ENCODE measurements at places on chromosomes 1 and 21. TPM values are rescaled to one million over a fixed set of nuclear protein-coding genes. Genes with fewer than 3 reads are reported as not detected.

- no peak for DNase-seq
Measured at GRCh38 chr1:240426051-240426450, 185.9 kb downstream of the GREM2 start.

DNA sequence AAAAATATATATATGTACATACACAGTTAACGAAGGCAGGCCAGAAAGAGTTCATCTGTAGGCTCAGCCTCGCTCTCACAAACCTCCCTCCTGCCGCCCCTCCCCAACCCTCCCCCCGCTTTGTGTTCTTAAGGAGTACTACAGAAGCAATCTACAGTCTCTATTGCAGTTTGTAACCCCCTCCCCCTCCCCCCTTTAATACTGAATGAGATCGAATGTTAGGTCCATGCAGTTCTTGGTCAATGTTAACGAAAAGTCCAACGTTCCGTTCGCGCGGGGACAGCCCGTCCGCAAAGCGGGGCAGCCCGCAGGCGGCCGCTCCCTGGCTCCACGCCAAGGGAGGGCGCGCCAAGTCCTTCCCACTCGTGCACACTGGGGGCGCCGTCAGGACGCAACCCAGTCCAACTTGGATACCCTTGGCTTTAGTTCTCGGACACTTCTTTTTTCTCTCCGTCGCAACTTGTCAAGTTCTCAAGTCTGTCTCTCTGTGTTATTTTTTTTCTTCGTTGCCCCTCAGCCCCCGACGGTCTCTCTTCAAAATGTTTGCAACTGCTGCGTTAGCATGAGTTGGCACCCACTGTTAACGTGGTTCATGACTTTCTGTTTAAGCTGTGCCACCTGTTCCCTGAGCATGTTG is 2.2 kb downstream of the JUN start:
- DNase-seq, result peak; percentile 83

Gene CCDC185
- total RNA-seq, result not detected

- no peak for DNase-seq
Measured at GRCh38 chr1:171965777-171966176, 124.5 kb downstream of the DNM3 start.

DNA sequence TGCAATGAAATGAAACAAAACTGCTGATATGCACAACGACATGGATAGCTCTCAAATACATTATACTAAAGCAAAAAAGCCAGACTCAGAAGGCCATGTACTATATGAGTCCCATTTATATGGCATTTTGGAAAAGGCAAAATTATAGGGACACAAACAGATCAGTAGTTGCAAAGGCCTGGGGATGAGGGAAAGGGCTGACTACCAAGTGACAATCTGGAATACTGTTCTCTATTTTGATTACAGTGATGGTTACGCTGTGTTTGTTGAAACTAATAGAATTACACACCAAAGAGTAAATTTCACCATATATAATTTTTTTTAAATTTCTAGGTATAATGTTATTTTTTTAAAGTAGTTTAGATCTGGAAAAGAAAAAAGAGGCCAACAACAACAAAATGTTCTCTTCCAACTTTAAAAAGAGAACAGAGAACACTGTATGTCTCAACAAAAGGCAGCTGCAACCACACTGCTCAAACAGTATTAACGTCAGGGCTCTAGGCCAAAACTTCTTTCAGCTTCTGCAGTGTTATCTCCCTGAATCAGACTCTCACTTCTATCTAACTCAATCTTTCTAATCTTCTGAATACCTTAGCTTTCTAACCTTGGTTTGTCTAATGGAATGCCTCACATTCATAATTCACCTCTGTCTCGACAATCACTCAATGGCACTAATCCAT is 75.8 kb downstream of the FOXJ3 start:
- no peak for DNase-seq

Gene KRTAP26-1
- not detected for total RNA-seq

DNA sequence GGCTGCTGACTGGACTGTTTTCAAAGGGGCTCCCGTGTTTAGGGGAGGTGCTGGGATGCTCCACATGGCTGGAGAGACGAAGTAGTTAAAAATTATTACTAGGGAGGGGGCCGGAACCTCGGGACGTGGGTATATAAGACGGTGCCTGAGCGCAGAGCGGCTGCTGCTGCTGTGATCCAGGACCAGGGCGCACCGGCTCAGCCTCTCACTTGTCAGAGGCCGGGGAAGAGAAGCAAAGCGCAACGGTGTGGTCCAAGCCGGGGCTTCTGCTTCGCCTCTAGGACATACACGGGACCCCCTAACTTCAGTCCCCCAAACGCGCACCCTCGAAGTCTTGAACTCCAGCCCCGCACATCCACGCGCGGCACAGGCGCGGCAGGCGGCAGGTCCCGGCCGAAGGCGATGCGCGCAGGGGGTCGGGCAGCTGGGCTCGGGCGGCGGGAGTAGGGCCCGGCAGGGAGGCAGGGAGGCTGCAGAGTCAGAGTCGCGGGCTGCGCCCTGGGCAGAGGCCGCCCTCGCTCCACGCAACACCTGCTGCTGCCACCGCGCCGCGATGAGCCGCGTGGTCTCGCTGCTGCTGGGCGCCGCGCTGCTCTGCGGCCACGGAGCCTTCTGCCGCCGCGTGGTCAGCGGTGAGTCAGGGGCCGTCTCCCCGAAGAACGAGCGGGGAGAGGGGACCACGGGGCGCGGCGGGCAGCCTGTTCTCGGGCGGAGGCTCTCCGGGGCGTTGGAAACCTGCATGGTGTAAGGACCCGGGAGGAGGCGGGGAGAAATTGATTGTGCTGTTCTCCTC is at the start of gene CHODL:
CHODL (plus strand) TSS at position 163 of the 793 bp plus-strand sequence; CDS start at position 554, 391 bp downstream.
- DNase-seq, result peak; percentile 52

DNA sequence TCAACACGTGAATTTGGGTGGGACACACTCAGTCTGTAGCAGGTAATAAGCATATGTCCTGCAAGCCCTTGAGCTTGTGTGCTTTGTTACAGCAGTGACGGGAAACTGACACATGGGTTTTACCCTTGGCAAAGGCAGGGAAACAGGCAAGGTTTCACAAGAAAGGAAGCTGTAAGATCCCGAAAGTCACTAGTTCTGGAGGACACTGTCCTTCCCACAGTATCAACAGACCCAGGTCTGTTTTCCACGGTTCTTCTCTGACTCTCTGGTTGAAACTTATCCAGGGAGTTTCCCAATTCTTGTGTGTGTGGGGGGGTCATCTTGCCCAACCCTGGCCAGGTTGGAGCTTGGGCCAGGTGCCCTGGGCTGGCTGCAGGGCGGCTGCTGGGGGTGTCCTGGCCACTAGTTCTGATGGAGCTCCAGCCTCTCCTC is 29.3 kb upstream of the ZBTB21 start:
- no peak for DNase-seq

DNA sequence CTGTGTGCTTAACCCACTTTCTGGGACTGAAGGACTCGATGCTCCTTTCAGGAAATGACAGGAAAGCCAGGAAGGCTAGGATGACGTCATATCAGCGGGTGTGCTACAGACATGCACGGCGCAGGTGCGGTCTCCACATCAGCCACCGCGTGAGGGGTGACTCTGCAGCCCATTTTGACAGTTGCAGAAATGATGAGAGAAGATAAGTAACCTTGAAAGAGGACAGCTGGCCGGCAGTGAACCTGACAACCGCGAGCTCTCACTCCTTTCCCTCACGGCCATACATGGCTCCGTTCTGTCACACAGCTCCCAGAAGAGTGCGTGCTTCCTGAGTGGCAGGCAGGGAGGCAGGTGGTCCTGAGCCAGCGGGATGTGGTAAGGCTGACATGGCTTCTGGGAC is 1.7 kb upstream of the KRTAP10-5 start:
- no peak for DNase-seq

GRCh38 chr1:66503841-66504470 is 30.0 kb upstream of the SGIP1 start:
- DNase-seq, result peak; percentile 39

DNA sequence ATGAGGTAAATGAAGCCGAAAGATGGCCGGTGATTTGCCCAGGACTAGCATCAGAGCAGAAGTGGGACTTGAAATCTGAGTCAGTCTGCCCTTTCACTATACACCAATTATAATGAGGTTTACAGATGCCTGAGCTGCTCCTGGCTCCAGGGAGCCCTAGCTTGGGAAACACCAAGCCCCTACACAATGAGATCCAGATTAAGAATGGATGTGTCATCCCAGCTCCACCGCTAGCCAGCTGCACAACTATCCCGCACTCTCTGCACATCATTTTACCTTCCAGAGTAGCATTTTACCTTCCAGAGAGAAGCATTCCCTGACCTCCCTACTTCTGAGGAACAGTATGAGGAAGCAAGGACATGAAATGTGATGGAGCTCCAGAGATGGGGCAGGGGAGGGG is 27.0 kb downstream of the SERTAD4 start:
- no peak for DNase-seq

DNA sequence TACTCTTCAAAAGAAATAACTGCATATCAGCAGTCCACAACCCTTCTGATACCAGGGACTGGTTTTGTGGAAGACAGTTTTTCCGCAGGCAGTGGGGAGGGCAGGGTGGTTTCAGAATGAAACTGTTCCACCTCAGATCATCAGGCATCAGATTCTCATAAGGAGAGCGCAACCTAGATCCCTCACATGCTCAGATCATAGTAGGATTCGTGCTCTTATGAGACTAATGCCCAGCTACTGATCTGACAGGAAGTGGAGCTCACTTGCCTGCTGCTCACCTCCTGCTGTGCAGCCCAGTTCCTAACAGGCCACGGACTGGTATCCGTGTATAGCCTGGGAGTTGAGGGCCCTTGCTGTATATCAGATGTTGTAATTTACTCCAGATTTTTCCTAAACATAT is 11.5 kb downstream of the RO60 start:
- DNase-seq, result no peak

DNA sequence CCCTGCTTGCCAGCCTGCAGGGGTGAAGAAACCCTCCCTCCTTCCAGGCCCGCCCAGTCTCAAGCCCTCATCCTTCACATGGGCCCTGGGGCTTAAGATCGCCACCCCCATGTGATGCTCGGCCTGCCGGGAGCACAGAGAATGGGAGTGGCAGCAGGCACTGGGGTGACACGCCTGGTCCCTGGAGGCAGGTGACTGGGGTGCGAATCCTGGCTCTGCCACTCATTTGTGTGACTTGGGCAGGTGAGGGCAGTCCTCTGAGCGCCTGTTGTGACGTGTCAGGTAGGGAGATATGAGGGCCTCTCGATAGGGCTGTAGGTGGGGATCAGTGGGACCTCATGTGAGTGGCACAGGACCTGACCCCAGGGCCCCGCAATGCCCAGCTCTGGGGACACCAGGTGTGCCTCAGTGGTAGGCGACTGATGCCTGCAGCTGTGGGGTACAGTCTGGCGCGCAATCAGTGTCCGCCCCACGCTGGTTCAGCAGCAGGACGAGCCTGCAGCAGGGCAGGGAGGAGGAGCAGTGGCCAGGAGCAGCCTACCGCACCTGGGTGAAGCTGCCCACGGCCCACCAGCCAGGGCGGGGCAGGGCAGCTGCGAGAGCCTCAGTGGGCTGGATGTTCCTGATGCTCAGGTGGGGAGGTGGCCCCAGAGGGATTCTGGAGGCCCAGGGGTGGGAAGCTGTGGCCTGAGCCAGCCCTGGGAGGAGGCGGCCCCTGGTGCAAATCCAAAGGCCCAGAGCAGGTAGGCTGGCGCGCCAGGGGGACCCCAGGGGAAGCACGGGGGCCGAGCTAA is 6.2 kb downstream of the SH2D5 start:
- no peak for DNase-seq

DNA sequence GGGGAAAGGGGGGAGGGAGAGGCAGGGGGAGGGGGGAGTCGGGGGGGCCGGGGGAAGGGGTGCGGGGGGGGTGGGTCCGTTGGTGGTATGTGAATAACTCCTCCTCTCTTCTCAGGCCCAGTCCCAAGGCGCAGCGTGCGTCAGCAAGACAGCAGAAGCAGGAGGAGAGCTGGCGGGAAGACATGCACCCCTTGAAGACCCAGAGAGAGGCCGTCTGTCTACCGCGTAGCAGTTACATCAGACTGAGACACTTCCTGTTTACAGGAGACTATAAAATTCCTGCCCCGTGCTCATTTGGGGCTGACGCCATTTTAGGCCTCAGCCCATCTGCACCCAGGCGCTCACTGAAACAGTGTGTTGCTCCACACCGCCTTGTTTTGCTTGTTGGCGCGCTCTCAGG is 55.3 kb downstream of the SETD4 start:
- DNase-seq, result no peak

- no peak for DNase-seq
Measured at GRCh38 chr1:227952374-227953021, 4.8 kb upstream of the WNT9A start.

GRCh38 chr1:153025797-153026196 is 5.2 kb upstream of the SPRR1B start:
- no peak for DNase-seq

Gene DNAH14
- total RNA-seq, result 2.9 TPM
